ENCODE measurements at places on chromosomes 5 and 9. TPM values are rescaled to one million over a fixed set of nuclear protein-coding genes. Genes with fewer than 3 reads are reported as not detected.
A peak's percentile ranks its signal among the peaks of the same experiment; 100 is the strongest.

GRCh38 chr5:57246426-57246825, 72.6 kb downstream of the GPBP1 start:
- DNase-seq: no peak

- DNase-seq: peak; percentile 10
These were observed 142.5 kb downstream of the ACER2 start for GRCh38 chr9:19551124-19551929.

Gene OBP2B
- 0.30 TPM for polyA plus RNA-seq

- no peak for DNase-seq
These were observed 10.0 kb upstream of the LECT2 start for GRCh38 chr5:135964670-135965320.

Gene ERMP1
- 60.7 TPM for polyA plus RNA-seq

DNA sequence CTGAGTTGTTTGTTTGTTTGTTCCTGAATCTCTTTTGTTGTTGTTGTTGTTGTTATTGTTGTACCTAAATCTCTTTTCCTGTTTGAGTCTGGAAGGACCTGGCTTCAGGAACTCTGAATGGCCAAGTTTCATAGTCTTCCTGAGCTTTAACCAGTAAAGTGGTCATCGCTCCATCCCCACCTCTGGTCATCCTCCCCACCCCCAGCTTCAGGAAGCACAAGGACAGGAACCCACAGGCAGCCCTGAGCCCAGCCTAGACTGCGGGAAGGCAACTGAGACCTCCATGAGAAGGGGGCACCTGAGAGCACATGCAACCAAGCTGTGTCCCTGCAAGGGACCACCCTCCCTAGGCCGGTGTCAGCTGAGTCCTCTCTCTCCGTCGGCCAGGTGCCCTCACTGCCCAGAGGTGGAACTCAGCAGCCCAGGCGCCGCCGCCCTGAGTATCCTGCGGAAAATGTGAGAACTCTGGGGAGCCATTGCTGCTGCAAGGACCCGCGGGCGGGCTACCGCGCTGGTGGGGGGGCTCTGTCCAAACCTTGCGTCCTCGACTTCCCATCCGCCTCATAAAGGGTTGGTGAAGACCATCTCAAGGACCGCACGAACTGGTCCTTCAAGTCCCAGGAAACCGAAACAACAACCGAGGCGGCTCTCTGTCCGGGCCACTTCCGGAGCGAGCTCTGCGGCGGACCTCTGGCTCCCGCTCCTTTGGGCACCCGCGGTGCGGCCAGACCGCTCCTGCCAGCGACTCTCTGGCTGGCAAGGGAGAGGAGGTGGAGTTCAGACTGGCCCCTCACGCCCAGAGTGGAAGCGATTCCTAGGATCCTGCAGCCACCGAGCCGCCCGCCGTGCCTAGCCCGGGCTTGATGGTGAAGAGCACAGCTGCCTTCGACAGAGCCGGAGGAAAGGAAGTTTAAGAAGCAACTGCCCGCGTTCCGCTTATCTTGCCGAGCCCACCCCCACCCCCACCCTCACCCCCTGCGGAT, 4.2 kb downstream of the BARX1 start:
- DNase-seq: no peak

DNA sequence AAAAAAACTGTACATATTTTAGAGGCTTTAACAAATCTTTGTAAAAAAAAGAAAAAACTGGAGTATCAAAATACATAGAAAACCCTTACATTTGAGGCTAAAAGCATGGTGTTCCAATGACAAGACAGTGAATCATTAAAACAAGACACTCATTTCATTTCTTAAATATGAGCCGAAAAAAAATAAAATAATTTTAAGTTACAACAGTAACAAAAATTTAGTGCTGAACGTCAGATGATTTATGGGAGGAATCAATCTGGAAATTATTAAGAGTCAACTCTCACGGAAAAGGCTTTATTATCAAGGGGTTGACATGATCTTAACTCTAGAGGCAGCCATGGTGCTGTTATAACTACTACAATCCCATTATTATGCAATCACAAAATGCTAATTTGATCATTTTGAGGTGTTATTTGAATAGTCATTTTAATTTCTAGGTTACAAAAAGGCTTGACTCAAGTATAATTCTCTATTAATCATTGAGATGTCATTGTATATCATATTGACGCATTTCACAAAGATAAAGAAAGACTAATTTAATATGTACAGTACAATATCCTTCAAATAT, 51.9 kb downstream of the MAPKAP1 start:
- DNase-seq: no peak

Gene LAMC3
- polyA plus RNA-seq: 31.2 TPM

Gene DIPK1B
- polyA plus RNA-seq: 31.0 TPM

DNA sequence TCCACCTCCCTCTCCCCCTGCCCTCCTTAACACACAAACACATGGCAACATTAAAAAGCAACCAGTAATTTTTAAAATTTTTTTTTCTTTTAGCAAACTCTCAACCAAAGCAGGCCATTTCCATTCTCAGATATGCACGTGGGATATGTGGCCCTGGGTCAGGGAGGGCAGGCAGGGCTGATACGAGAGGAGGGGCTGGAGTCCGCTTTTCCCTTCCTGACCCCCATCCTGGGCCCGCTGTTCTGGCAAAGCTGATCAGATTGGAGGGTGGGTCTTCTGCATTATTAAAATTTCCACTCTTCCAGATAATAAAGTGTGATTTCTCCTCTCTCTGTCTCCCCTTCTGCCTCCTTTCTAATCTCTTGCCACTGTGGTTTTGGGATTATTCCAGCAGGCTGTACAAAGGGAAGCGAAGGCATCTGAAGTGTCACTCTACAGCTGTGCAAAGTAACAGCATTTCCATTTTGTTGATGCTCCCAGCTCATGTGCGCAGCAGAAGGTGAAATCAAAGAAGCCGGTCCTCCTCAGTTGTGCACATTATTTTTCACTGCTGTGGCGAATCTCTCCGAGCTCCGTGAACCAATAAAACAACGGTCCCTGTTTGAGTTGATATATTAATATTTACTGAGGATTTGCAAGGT, 12.0 kb downstream of the IRX1 start:
- DNase-seq: no peak

DNA sequence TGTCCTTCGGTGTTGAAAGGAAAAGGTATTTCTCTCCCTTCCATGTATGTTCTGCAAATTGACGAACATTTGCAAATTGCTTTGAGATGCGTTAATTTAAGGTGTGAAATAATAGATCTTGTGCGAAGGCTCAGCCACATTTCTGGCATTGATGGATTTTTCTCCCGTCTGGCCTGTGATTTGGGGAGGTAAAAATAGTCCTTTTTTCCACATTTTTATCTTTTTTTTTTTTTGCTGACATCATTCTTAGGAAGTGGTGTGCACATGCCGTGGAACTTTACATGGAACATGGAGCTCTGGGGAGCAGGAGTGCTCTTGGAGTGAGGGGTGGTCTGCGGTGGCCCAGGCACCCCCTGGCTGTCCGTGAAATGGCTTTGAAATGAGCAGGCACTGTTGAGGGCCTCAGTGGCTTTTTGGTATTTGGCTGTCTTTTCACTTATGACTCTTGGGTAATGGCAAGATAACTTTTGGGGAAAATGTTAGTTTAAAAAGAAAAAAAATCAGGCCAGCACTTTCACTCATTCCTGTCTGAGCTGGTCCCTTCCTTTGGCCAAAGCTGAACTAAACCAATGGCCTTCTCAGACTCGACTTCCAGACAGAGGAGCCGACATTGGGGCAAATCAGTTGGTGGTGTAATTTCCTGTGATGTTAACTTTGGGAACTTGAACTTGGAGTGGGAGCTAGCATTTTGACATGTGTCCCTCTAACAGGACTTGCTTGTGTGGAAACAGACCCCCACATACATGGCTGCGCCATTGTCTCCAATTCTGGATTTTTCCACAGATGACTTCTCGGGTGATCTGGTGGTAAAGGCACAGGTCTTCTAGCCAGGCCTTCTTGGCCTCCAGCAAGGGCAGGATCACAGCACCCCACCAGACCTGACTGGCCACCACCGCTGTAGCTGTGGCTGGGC, 4.2 kb downstream of the NEK6 start:
- DNase-seq: no peak

DNA sequence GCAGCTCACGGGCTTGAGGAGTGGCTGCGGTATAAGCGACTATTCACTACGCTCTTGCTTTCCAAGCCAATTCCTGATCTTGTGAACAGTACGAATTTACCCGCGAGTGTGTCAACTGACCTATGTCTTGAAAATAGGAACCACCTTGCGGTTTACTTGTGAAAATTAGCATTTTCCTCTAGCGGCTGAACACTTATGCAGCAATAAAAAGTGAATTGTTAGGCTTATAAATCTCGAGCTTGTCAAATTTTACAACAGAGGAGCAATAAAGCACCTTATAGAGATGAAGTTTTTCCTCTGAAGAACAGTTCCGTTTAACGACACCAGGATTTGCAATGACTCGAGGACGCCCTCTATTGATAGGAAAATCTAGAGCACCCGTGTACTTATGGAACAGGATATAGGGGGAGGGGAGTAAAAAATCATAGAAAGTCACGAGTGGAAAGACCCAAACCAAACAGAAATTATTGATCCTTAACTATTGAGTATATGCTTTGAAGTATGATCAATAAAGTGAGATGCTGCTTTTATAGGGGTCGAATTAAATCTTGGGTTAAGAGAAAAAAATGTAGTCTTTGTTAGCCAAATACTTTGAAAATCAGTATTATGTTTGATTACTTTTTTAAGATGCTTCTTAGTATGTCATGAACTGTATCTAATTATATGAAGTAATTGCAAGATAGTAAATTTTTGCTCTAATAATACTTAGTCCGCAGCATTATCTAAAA, 1.9 kb upstream of the RGMB start:
- DNase-seq: peak; percentile 93

- DNase-seq: no peak
These were observed 94.3 kb upstream of the MAMDC2 start for GRCh38 chr9:69949396-69949795.

Gene PCDHGA6
- 9.1 TPM for polyA plus RNA-seq

GRCh38 chr5:38697013-38697412, 140.6 kb upstream of the LIFR start:
- DNase-seq: no peak

Gene SH3RF2
- polyA plus RNA-seq: 6.0 TPM

DNA sequence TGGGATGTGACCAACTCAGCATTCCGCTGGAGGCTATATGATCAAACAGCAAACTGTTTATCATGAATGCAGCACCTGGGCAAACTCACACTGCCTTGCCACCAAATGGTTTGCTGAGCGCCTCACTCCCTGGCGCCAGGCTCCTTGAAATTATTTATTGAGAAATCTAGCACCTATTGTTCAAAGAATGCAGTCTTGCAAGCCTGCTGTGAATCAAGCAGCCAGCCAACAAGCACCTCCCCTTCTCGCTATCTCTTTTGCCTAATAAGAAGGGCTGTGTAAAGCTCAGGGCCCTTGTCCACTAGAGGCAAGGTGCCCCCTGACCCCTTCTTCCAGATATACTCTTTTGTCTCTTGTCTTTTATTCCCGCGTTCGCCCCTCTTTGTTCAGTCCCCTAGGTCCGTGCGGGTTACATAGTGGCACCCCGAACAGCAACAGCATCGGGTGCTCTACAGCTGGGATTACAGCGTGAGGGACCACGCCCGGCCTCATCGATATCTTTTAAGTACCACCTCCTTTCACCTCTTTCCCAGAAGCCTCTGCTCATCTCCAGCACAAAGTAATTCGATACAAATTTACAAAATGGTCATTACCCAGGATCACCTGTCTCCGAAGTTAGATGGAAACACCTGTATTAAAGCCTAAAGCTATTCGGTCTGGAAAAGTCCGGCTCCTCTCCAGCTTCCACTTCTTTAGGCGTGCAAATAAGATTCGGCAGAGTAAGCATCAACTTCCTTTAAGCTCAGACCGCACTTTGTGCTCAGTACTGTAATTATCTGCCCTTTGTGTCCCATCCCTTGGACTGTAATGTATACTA, 896 bp downstream of the RIGI start:
- no peak for DNase-seq

DNA sequence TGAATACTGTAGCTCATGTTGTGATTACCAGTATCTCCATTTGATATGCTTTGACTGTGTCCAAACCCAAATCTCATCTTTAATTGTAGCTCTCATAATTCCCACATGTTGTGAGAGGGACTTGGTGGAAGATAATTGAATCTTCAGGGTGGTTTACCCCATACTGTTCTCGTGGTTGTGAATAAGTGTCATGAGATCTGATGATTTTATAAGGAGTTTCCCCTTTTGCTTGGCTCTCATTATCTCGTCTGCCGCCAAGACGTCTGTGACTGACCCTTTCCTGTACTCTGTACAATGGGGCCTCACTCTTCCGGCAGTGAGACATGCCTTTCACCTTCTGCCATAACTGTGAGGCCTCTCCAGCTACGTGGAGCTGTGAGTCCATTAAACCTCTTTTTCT, 59.3 kb downstream of the TRIO start:
- DNase-seq: no peak

DNA sequence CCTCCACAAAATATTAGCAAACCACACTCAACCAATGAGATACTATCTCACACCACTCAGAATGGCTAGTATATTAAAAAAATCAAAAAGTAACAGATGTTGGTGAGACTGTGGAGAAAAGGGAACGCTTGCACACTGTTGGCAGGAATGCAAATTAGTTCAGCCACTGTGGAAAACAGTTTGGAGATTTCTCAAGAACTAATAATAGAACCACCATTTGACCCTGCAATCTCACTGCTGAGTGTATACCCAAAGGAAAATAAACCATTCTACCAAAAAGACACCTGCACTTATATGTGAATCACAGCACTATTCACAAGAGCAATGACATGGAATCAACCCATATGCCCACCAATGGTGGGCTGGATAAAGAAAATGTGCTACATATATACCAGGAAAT, 393.5 kb downstream of the PDE4D start:
- DNase-seq: no peak

DNA sequence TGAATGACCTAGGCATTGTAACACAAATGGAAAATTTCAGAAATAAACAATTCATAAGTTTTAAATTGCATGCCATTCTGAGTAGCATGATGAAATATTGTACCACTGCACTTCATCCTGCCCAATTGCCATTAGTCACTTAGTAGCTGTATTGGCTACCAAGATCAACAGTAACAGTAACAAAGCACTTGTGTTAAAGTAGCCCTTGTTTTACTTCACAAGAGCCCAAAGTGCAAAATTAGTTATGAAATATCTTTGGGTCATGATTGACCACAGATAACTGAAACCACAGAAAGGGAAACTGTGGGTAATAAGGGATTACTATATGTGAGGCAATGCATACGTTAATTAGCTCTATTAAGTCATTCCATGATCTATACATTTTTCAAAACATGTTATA, 33.3 kb upstream of the RORB start:
- no peak for DNase-seq

Measured in right renal pelvis (tissue), 4 donors.